ENCODE measurements at places on chromosomes 5 and 9. TPM values are rescaled to one million over a fixed set of nuclear protein-coding genes. Genes with fewer than 3 reads are reported as not detected.

DNA sequence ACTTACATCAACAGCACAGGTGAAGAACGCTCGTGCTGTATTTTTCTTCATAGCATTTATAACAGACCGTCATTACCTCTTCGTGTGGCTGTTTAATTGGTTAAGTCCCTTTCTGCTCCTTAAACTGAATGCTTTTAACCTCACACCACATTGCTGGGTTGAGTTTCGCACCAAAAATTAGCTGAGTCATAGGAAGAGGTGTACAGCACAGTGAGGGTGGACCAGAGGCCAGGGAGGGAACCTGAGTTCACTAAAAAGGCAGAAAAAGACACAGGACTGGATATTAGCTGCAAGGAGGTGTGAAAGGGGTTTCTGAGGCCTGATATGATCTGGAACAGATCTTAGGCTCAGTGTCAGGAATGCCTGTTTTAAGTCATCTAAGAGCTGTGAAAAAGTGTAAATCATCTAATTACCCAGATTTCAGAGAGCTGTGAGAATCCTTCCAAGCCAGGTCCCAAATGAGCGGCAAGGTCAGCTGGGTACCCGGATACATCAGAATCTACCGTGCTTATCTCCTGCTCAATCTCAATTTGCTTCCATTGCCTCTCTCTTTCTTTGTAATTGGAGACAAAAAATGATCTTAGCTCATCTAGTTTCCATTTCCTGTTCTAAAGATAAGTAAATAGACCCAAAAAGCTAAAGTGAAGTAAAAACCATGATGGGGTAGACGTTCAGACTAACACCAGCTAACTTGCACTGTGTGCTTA, 7.1 kb upstream of the CFAP90 start:
- no peaks in the 10 kb centered on the region for H3K27me3 ChIP-seq
- DNase-seq, result no peak
- H3K36me3 ChIP-seq, result no peaks in the 10 kb centered on the region
- H3K27ac ChIP-seq, result no peak overlapping the region
- no peak overlapping the region for H3K4me3 ChIP-seq

Gene SOX30
- total RNA-seq, result not detected

DNA sequence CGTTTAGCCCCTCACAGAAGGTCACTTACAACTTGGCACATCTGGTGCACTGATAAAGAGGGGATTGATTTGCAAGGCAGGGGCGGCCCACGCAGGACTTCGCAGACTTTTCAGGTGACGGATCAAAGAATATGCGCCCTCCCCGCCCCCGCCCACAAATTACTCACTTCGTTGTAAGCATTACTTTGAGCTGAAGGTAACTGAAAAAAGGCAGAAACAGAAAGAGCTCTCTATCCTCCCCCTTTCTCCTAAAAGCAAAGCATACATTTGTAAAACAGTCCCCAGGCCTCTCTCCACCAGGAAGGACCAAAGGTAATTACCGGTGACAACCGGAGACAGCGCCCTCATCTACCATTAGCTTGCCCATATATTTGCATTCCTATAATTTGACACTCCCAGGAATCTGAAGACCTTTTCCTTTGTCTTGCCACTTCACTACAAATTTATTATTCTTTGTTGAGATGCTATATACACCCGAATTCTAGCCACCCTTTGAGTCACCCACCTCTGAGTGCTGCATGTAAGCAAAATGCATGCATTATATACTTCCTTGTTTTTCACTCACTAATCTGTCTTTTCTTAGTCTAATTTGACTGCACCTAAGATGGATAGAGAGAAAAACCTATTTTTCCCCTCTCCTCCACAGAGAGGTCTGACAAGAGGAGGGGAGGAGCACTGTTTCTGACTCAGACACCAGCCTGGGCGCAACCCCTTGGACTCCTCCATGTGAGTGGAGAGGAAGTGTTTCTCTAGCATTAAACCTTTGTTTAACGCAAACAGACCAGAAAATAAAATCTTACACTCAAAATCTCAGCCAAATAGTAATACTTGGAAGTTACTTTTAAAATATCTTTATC, 74.7 kb upstream of the SPIN1 start:
- no peak for DNase-seq
- H3K27ac ChIP-seq, result no peak overlapping the region
- H3K36me3 ChIP-seq, result no peaks in the 10 kb centered on the region
- no peaks in the 10 kb centered on the region for H3K27me3 ChIP-seq
- no peak overlapping the region for H3K4me3 ChIP-seq

Gene PAPPA
- total RNA-seq, result 4.4 TPM

DNA sequence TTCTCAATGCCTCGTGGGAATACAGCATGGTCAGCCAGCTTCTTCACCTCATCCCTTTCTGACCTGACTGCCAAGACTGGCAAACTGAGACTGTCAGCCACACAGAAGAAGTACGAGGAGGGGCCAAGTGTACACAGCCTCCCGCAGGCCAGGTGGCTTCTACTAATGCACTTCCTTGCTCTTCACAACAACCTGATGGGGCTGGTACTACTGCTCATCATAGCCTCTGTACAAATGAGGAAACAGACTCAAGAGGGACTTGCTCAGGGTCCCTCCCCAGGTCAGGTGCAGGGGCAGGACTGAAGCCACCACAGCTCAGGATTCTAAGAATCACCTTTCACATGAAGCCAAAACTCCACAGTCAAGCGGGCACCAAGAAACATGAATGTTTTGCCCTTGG, 21.3 kb downstream of the NIPAL4 start:
- H3K27me3 ChIP-seq, result no peaks in the 10 kb centered on the region
- H3K27ac ChIP-seq, result no peak overlapping the region
- H3K4me1 ChIP-seq, result no peaks in the 10 kb centered on the region
- no peak for DNase-seq
- no peaks in the 10 kb centered on the region for H3K36me3 ChIP-seq

Gene AGXT2
- total RNA-seq, result not detected

Gene ZFP2
- total RNA-seq, result 2.2 TPM

DNA sequence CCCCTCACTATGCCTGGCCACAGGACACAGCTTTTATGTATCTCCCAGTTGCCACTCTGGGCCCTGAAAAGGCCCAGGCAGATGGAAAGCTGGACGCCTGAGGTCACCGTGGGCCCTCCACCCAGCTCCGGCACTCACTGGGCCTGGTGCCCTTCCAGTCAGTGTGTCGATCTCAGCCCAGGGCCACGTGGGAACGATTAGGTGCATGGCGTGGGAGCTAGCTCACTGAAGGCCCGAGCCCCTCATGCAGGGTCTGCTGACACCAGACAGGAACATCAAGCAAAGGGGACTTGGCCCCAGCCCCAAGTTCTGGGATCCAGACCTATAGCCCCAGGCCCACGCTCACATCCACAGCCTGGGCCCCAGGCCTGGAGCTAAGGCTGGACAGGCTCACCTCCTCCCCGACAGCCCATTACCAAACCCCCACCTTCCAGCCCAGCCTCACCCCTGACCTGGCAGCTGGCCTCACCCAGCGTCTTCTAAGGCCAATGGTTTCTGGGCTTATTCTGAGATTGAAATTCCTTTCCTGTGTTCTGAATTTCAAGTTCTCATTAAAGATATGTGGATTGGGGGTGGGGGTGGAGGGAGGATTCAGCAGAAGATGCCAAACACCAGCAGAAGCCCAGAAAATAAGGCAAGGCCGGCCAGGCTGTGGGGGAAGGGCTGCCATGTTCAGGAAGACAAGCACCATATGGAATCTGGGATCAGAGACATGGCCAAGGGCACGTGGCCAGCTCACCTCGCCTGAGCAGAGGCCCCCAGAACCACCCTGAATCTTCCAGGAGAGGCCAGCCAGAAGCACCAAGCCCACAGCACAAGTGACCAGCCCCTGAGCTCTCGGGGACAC, 74.5 kb downstream of the ADAMTS2 start:
- H3K27me3 ChIP-seq, result no peaks in the 10 kb centered on the region
- DNase-seq, result no peak
- no peaks in the 10 kb centered on the region for H3K36me3 ChIP-seq
- H3K4me1 ChIP-seq, result peaks cover 95% of the 10 kb centered on the region

Gene NDOR1
- total RNA-seq, result 12.0 TPM

GRCh38 chr5:137621861-137622823, 113.7 kb downstream of the KLHL3 start:
- H3K27me3 ChIP-seq, result no peaks in the 10 kb centered on the region
- H3K4me1 ChIP-seq, result peaks cover 16% of the 10 kb centered on the region
- DNase-seq, result no peak
- peaks cover 5% of the 10 kb centered on the region for H3K36me3 ChIP-seq

DNA sequence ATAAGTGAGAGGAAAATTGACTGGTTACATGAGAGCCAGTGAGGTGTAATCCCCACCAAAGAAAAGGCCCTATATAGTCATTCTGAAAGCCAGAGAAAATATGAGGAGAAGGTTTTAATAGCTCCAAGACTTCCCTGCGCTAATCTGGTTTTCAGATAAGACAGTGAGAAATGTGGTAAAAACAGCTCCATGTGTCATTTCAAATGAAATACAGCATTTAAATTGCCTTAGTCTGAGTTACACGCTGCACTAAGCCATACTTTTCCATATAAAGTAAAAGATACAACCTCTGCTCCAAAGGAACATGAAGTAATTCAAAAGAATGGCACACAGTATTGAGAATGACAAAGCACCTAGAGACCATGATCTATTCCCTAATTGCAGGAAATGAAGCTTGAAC, 378.0 kb upstream of the PDE4D start:
- H3K27me3 ChIP-seq, result no peaks in the 10 kb centered on the region
- no peaks in the 10 kb centered on the region for H3K36me3 ChIP-seq
- no peaks in the 10 kb centered on the region for H3K4me1 ChIP-seq
